Activated CD4-positive, alpha-beta T cell treated with anti-CD3 and anti-CD28 coated beads, Interleukin-2, amount 50 U/mL, for 48 hours (primary cell): ENCODE measurements at places on chromosomes 2 and 18.

DNA sequence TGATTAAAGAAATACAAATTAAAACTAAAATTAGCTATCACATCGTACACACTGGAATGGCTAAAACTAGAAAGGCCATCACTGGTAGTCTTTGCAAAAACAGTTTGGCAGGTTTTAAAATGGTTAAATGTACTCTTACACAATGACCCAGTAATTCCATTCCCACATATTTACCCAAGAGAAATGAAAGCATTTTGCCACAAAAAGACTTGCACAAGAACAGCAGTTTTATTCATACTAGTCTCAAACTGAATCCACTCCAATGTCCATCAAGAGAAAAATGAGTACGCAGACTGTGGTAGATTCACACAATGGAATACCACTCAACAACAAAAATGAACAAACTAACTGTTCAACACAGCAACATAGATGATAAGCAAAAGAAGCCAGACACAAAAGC lies 29.1 kb downstream of the SP140L start:
- no peak for DNase-seq

GRCh38 chr2:163736433-163737189 lies 803 bp upstream of the FIGN start:
- DNase-seq = no peak

DNA sequence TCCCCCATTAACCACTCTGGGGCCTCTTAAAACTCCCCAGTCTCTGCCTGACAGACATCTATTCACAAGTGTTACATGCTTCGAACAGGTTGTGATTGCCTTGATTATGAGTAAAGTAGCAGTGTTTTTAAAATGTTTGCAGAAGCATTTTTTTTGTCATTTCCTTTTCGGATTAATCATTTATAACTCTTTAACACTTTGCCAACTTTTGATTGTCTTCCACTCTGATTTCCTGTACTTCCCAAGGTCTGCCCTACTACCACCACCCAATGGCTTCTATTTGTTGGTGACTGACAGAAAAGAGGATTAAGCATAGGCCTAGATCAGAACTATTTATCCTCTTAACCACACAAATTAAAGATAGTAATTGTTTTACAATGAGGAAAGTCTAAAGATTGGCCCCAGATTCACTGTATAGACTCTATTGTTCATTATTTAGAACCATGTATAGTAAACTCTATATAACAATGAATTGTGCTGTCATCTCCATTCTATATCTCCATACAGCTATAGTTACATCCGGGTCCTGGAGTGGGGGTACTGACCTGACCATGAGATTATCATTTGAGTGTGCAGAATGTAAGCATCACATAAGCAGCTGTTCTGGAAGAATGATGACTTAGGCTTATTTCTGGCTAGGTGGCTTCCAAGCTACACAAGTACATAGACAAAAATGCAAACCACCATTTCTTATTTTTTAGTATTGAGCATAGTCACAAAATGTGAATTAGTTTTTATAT lies 110.3 kb upstream of the RBMS1 start:
- DNase-seq = no peak

DNA sequence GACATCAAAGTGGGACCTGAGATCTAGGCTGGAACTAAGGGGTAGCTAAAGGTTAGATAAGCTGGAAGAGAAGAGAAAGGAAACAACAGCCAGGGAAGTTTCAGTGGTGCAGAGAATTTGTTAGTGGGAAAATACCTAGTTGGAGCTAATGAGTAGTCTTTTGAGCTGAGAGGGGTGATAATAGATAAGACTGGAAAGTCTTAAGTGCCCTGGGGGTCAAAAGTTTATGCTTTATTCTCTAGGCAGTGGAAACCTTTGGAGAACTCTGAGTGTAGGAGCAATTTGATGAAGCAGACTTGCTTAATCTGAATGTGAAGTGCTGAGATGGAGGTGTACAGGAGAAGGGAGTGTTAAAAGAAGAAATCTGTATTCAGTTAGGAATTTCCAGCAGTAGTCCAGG lies 90.8 kb downstream of the CPS1 start:
- no peak for DNase-seq

DNA sequence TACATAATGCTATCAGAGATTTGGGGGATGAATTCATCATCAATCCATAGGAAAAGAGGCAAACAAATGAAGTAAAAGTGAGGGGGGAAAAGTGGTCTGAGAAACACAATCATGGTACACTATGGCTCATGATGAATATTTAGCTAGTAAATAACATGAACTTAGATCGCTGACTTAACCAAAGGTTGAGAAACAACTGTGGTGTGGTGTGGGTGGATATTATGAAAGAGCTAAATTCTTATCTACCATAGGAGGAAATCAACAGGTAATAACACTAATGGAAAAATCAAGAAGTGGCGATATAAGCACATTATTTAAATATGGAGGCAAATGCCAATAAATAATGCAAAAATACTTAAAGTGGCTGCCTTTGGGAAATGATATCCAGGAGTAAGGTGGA lies 12.2 kb upstream of the TPRKB start:
- no peak for DNase-seq

- no peak for DNase-seq
These were observed 97.4 kb downstream of the RHOB start for GRCh38 chr2:20544153-20544747.

DNA sequence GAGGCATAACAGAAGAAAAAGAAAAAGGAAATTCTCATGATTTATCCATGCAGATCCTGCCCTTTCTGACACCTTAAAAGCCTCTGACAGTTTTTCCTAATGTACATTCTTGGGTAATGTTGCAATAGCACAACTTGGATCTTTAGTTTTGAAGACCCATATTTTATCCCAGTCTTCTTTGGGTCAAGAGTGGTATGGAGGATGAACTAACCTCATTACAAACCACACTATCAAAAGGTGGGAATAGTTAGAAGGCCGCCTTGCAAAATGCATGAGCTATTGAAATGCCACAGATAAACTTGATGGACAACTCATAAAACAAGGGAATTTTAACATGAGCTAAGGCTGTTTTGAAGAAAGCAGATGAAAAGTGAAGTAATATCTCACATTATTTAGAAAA lies 1479.8 kb upstream of the ACVR2A start:
- no peak for DNase-seq

- no peak for DNase-seq
These were observed 72.4 kb upstream of the NPAS2 start for GRCh38 chr2:100747551-100747950.

DNA sequence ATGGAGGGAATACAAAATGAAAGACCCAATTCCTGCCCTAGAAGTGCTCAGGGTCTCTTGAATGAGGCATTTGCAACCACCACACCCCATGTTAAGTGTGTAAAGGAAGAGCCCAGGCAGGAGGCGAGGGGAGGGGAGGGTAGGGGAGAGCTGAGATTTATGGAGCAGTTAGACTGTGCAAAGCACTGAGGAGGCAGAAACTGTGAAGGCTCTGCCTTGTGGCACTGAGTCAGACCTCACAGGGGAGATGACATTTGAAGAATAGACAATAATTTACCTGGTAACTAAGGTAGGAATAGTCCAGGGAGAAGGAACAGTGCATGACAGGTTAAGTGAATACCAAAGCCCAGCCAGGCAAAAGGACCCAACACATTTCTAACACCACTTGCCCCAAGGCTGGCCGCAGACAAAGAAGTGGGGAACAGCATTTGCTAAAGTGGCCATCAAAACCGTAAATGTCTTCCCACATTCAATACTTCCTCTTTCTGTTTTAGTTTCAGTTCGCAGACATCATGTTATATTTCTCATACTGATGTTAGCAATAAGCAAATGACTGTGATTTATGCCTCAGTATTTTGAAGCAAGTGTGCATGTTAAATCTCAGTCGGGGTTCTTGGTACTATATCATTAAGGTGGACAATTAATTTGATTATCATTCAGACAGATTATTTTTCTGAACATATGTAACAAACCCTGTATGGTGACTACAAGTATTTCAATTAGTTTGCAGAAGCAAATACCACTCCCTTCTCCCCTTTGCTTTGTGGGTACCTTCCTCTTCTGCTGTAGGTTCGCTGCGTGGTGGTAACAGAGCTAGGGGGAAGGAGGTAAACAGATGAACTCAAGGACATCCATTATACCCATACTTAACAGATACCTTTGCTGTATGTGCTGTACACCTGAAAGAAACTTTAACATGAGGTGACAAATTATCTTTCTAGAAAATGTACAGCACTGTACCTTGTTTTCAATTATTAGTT lies 27.5 kb downstream of the CDH20 start:
- DNase-seq = no peak

DNA sequence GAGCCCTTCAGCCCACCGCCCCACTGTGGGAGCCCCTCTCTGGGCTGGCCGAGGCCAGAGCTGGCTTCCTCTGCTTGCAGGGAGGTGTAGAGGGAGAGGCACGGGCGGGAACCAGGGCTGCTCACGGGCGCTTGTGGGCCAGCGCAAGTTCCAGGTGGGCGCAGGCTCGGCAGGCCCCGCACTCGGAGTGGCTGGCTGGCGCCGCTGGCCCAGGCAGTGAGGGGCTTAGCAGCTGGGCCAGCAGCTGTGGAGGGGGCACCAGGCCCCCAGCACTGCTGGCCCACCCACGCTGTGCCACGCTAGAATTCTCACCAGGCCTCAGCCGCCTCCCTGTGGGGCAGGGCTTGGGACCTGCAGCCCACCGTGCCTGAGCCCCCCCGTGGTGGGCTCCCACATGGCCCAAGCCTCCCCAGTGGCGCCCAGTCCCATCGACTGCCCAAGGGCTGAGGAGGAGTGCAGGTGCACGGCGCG lies 45.2 kb downstream of the SLC5A7 start:
- no peak for DNase-seq

DNA sequence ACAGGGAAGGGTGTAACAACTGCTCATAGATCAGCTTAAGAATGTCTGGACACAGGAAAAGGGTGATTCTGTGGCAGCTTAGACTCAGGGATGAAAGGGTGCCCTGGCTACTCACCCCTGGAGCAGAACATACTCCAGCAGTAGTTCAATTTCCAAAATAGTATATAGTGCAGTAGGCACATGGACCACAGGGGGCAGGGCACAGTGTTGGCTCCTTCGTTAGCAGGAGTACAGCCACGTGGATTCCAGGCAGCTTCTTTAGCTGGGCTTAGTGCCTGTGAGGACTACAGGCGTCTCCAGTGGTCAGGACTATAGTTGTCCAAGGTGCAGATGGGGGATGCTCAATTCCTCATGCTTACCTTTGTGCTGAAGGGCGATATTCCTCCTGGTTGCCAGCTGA lies 277.5 kb upstream of the DDX18 start:
- no peak for DNase-seq

DNA sequence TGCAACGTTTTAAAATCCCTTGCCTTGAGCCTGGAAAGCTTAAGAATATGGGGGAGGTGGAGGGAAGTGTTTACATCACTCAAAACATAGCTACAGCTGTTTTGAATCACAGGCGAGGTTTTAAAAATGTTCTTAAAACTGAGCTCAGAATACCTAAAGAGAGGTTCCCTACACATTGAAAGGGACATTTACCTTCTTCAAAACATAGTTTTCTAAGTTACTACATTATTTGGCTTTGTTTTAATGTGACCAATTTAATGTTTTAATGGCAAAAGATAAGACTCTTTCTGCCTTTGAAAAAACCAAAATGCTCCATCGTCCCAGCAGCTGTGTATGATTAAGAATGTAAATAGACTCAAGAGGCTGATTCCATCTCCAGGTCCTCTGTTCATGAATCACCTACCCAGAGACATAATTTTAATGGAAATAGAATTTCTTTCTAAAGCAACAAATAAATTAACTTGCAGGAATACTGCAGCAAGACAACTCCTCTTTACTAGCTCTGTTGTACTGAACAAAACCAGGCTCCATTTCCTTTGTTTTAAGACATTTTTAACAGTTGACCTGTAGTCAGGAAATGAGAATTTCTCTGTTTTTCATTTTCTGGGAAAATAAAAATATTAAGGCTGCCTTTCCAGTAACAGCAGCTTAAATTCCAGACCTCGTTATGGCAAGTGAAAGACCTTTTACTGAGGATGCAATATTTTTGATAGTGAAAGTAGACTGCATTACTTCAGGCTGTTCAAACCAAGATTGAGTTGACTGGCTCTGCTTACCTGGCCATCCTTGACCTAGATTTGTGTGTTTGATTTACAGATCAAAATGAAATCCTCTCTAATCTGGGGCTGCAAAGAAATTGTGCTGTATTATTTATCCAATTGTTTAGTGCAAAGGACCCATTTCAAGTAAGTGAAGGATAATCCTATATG lies 33.7 kb upstream of the WDR75 start:
- no peak for DNase-seq

DNA sequence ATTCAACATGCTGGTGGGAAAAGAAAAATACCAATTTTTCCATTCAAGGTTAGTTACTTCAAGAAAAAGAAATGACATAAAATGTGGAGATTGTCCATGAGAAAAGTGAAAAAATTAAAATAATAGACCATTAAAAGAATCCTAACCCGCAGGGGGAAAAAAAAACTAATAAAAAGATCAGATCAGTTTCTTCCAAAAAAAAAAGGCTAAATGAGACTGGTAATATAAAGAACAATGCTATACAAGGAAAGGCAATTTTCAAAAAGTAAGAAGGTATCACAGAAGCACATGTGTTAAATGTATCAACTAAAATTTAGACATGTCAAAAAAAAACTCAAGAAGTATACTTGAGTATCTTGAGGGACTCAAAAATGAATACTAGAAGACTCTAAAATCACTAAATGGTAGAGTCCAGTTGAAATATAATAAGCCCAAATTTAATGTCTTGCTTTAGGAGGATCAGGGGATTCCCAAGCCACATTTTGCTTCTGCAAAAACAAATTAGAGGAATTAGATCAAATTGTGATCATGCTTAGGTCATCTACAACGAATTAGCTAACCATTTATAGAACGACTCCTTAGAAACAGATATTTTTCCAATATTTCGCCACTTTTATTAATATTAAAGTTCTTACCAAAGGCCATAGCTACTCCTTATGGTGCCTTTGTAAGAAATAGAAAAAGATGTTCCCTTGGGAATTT lies 35.8 kb upstream of the GLS start:
- no peak for DNase-seq

- DNase-seq = no peak
These were observed 19.2 kb upstream of the ASXL2 start for GRCh38 chr2:25897506-25897905.

GRCh38 chr18:75358928-75359327 lies 68.6 kb downstream of the SMIM21 start:
- DNase-seq = no peak

GRCh38 chr2:163659224-163659623 lies 76.6 kb downstream of the FIGN start:
- DNase-seq = no peak

GRCh38 chr2:203782262-203782976 lies 76.0 kb downstream of the CD28 start:
- DNase-seq = peak; percentile 64

DNA sequence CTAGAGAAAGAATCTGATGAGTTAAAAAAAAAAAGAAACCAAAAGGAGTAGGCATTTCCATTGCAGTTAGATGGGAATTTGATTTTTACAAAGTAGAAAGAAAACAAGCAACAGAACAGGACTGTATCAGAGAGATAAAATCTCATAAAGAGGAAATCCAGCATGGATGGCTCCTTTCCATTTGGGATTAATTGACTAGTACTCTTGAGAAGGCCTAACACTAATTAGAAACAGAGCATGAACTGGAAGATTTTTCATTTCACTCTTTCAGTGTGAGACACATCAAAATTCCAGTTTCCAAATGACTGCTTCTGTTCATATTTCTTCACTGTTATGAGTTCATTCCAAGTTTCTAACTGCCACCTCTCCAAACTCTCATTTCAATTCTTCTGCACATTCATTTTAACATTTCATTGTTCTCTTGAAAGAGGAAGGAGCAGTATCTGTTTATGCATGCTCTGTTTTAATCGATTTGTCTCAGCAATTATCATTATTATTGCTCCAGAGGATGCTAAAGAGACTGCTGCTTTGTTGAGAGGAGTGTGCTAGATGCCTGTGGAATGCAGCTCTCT lies 108.8 kb upstream of the PIEZO2 start:
- no peak for DNase-seq
